ENCODE measurements at places on chromosomes 2 and 18. TPM values are rescaled to one million over a fixed set of nuclear protein-coding genes. Genes with fewer than 3 reads are reported as not detected.

DNA sequence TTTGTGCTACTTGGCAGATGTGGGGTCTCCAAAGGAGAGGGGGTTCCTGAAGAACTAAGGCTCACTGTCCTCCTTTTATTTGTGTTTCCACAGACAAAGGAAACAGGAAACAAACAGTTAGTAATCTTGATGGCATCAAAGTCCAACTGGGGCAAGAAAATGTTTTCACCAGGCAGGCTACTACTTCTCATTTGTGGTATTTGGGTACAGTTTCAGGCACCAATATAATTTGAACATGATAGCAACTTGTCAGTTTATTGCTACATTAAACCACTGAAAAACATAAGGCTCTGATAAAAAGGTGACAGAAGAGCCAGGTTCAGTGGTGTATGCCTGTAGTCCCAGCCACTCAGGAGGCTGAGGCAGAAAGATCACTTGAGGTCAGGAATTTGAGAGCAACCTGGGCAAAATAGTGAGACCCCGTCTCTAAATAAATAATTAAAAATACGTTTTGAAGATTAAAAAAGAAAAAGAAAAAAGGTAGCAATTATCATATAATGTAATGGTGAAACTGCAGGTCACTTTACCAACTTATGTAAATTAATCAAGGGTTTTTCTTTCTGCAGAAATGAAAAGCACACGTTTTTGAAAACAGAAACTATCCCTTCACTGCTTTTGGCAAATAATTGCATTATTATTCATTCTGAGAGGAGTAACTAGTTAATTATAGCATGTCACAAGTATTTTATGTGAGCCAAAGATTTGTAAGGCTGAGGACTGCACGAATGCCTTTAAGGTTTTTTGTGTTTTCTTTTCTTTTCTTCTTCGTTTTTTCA, 157.5 kb upstream of the CAVIN2 start:
- DNase-seq = no peak
- no peaks in the 10 kb centered on the region for H3K27me3 ChIP-seq
- H3K36me3 ChIP-seq = no peaks in the 10 kb centered on the region
- H3K4me3 ChIP-seq = no peak overlapping the region
- peaks cover 8% of the 10 kb centered on the region for H3K4me1 ChIP-seq
- H3K27ac ChIP-seq = no peak overlapping the region

DNA sequence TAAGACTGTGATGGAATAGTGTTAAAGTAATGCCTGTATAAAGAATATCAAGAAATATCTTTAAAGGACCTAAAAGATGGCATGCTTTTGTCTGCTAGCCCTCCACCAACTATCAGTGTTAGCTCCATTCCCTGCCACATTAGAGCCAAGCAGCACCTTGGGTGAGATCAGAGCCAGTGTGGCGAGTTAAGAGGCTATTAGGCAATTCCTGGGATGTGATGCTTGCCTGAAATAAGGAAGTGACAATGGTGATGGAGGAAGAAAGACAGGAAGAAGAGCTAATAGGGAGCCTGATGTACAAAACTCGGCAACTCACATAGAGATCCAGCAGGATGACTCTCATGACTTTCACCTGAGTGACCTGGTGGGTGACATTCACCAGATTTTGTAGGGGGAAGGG, 143.5 kb downstream of the ZEB2 start:
- no peak overlapping the region for H3K4me3 ChIP-seq
- no peak for DNase-seq
- no peaks in the 10 kb centered on the region for H3K4me1 ChIP-seq
- no peaks in the 10 kb centered on the region for H3K36me3 ChIP-seq
- no peaks in the 10 kb centered on the region for H3K27me3 ChIP-seq
- no peak overlapping the region for H3K27ac ChIP-seq

GRCh38 chr18:13139885-13140450, 78.6 kb upstream of the LDLRAD4 start:
- no peak for DNase-seq
- H3K27me3 ChIP-seq = no peaks in the 10 kb centered on the region
- H3K36me3 ChIP-seq = no peaks in the 10 kb centered on the region
- H3K4me1 ChIP-seq = no peaks in the 10 kb centered on the region
- no peak overlapping the region for H3K27ac ChIP-seq

GRCh38 chr18:54392543-54393023, 34.9 kb downstream of the C18orf54 start:
- no peak overlapping the region for H3K4me3 ChIP-seq
- H3K27me3 ChIP-seq = no peaks in the 10 kb centered on the region
- H3K27ac ChIP-seq = no peak overlapping the region
- no peaks in the 10 kb centered on the region for H3K36me3 ChIP-seq
- peak; percentile 68 for DNase-seq
- H3K4me1 ChIP-seq = peaks cover 31% of the 10 kb centered on the region

The GNAL gene
- 4.6 TPM for total RNA-seq

The ZNF521 gene
- total RNA-seq = 0.10 TPM

GRCh38 chr18:392928-393573, 107.5 kb downstream of the COLEC12 start:
- no peaks in the 10 kb centered on the region for H3K36me3 ChIP-seq
- no peaks in the 10 kb centered on the region for H3K27me3 ChIP-seq
- DNase-seq = no peak
- H3K27ac ChIP-seq = no peak overlapping the region
- no peaks in the 10 kb centered on the region for H3K4me1 ChIP-seq

The STAT4 gene
- 2.0 TPM for total RNA-seq

DNA sequence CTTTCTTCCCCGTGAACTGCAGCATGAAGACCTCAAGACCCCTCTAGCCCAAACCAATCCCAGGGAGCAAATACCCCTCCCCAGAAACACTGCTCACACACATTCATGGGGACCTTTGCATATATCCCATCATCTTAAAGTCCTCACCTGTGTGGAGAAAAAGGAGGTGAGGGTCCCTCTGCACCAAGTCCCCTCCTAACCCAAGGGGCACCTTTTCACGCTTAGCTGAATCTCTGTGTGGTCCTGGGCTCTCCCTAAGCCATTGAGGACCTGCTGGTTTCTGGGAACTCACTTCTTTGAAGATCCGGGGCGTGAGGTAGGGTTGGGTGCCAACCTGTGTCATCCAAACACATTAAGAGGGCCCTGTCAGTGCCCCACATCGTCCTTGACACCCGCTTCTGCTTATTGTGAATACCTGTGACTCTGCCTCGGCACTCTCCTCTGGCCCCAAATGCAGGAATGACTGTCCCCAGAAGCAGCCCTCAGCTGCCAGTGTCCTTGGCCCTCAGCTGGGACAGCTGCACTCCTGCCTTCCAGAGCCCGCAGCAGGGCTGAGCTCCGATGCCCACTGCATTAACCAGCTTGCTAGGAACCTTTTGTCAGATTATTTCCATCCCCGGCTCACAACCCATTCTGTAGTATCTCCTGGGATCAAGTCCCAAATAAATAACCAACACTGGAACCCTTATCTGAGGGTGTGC, 41.3 kb upstream of the ITM2C start:
- peaks cover 3% of the 10 kb centered on the region for H3K4me1 ChIP-seq
- no peaks in the 10 kb centered on the region for H3K27me3 ChIP-seq
- H3K27ac ChIP-seq = no peak overlapping the region
- no peak overlapping the region for H3K4me3 ChIP-seq

- H3K4me3 ChIP-seq = peak overlapping the region; percentile 55
- no peaks in the 10 kb centered on the region for H3K36me3 ChIP-seq
- no peak for DNase-seq
- H3K27me3 ChIP-seq = no peaks in the 10 kb centered on the region
Measured at GRCh38 chr2:174332217-174332963, 2.4 kb upstream of the SP9 start.

- H3K27me3 ChIP-seq = no peaks in the 10 kb centered on the region
- no peak for DNase-seq
- H3K36me3 ChIP-seq = no peaks in the 10 kb centered on the region
- H3K4me3 ChIP-seq = no peak overlapping the region
- peaks cover 9% of the 10 kb centered on the region for H3K4me1 ChIP-seq
Measured at GRCh38 chr18:22279741-22280452, 110.5 kb downstream of the GATA6 start.

The IAH1 gene
- total RNA-seq = 35.1 TPM
